ENCODE measurements at places on chromosomes 6 and 20. TPM values are rescaled to one million over a fixed set of nuclear protein-coding genes. Genes with fewer than 3 reads are reported as not detected.

GRCh38 chr20:10469599-10469998, 34.5 kb downstream of the SLX4IP start:
- peak; percentile 28 for DNase-seq

- DNase-seq = peak; percentile 91
Measured at GRCh38 chr6:39887692-39888450, 46.4 kb downstream of the MOCS1 start.

- no peak for DNase-seq
Measured at GRCh38 chr6:157163434-157164159, 159.7 kb downstream of the TMEM242 start.

GRCh38 chr6:75758061-75758460, 9.0 kb downstream of the MYO6 start:
- DNase-seq = no peak

- DNase-seq = no peak
Measured at GRCh38 chr20:33472868-33473435, 16.9 kb upstream of the CBFA2T2 start.

The GMEB2 gene
- 5.7 TPM for total RNA-seq

- no peak for DNase-seq
Measured at GRCh38 chr6:154709621-154710020, 23.6 kb upstream of the SCAF8 start.

GRCh38 chr20:53037621-53038020, 65.5 kb downstream of the TSHZ2 start:
- no peak for DNase-seq

- DNase-seq = no peak
Measured at GRCh38 chr6:105835373-105835772, 250.8 kb upstream of the PRDM1 start.

- DNase-seq = no peak
Measured at GRCh38 chr6:63799813-63800212, 164.2 kb downstream of the PHF3 start.

GRCh38 chr6:152119831-152120230, 312.3 kb downstream of the ESR1 start:
- DNase-seq = no peak

The EYA2 gene
- 5.1 TPM for total RNA-seq

GRCh38 chr6:23601811-23602345, 524.1 kb upstream of the NRSN1 start:
- DNase-seq = no peak

DNA sequence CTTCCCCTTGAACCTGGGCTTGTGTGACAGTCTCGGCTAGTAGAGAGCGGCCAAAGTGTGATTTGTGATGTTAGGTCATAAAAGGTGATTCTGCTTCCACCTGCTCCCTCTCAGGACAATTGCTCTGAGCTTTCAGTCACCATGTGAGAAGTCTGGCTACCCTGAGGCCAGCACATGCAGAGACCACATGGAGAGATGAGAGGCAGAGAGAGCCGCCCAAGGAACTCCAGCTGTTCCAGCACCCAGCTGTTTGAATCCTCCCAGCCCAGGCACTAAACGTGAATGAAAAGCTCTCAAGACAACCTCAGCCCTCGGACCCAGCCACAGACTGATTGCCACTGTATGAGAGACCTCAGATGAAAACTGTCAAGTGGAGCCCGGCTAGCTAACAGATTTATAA, 143.4 kb upstream of the EEF1E1 start:
- no peak for DNase-seq

The TMC2 gene
- total RNA-seq = not detected

- DNase-seq = no peak
Measured at GRCh38 chr20:17943343-17943742, 25.3 kb downstream of the SNX5 start.

- DNase-seq = peak; percentile 55
Measured at GRCh38 chr6:156427345-156427744, 349.8 kb upstream of the ARID1B start.

Measured in left cardiac atrium (tissue), 4 donors.